ENCODE measurements at places on chromosomes 2 and 18.

GRCh38 chr2:233184669-233185068 is 66.8 kb upstream of the ATG16L1 start:
- DNase-seq, result no peak

GRCh38 chr2:186757009-186757408 is 63.1 kb downstream of the FAM171B start:
- DNase-seq, result no peak

- DNase-seq, result no peak
Measured at GRCh38 chr2:162092658-162093556, 18.9 kb upstream of the DPP4 start.

GRCh38 chr2:108253106-108253505 is 13.3 kb downstream of the SULT1C3 start:
- DNase-seq, result no peak

DNA sequence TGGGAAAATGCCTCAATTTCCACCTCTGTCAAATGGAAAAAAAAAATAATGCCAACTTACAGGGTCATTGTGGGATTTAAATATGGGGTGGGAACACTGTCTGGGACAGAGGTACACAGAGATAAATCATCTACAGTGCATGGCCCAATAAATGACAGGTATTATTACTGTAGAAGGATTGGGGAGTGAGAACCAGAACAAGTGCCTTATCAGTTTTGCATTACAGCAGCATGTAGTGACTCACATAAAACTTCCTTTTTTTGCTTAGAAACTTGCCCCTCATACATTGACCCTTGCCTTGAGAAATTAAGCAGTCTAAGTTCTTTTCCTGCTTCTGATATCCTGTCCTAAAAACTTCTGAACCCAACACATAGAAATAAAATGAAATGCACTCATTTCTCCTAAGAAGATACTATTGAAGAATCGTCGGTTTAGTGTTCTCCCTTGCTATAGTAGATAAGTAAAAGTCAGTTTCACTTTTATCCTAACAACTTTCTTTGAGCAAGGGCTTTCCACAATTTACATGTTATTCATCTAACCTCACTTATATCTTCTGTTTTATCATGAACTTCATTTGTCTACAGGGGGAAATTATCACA is 121.0 kb upstream of the HAAO start:
- DNase-seq, result no peak

DNA sequence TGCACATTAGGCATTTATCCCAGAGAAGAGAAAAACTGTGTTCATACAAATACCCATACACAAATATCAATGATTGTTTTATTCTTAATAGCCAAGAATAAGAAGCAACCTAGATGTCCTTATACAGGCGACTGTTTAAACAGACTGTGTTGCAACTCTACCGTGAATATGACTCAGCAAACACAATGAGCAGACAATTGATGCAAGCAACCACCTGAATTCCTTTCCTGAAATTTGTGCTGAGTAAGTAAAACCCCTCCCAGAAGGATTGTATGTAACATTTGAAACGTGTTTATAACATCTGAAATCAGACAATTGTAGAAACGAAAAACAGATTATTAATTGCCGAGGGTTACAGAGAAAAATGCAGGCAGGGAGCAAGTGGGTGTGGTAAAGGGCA is 621.9 kb upstream of the SOX11 start:
- no peak for DNase-seq

DNA sequence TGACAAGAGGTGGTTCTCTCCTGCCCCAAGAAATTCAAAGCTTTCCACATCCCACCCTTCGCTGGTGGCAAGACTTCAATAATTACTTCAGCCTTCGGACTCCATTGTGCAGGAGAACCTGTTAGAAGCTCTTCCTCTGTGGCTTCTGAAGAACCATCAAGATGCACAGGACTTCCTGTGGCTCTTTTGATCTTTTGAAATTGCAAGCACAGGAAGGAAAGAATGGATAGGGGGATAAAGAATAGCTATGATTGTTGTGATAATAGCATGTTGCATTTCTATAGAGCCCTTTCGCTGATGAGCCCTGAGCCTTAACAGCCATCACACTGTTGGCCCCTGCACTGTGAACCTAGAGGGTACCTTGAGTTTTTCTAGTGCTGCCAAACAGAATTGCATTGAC is 7.4 kb downstream of the EPAS1 start:
- no peak for DNase-seq

DNA sequence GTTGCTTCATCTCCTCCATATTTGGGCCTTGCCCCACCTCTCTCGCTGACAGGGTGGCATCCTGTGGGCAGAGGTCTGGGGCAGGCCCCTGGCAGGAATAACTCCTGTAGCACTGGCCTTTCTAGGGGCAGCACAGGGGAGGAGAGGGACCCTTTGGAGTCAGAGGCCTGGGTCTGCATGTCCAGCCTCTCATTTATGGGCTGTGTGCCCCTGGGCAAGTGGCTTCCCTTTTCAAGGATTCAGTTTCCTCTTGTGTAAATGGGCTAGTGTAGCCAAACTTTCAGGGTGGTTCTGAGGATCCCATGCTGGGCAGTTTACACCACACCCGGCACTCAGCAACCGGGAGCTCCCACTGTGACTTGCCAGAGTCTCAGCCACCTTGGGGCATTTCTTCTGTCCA is 23.4 kb downstream of the ADRA2B start:
- no peak for DNase-seq

DNA sequence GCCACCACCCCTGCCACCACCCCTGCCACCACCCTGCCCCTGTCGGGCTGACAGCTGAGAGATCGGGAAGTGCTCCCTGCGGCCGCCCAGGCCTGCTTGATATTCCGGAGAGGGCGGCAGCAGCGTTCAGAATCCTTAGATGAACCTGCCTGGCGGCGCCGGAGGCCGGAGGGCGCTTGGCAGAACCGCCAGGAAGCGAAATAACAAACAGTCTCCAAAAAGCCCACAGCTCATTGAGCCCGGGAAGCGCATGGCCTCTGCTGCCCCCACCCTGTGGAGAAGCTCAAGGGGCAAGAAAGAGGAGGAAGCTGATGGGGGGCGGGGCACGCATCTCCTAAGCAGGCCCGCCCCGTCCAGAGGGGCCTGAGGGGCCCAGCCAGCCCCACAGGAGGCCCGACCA is 92.2 kb upstream of the MBOAT2 start:
- DNase-seq, result no peak

- DNase-seq, result peak; percentile 7
Measured at GRCh38 chr18:10454681-10455557, 484 bp downstream of the APCDD1 start.

DNA sequence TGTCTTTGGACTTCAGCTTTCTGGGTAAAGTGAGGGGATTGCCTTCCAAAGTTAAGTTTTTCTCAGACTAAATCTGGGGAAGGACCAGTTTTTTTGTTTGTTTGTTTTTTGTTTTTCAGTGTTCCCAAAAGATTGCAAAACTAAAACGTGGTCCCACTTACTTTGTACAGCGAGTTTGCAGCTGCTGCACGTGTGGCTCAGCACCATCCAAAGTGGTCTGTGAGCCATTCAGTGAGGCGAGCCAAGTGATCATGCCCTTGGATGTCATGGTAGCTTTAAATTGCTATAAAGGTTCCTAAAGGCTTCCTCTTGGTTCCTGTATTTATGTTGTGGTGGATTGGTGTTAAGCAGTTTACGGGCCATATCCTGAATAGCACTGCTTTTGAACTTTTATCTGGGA is 23.0 kb downstream of the TET3 start:
- no peak for DNase-seq

DNA sequence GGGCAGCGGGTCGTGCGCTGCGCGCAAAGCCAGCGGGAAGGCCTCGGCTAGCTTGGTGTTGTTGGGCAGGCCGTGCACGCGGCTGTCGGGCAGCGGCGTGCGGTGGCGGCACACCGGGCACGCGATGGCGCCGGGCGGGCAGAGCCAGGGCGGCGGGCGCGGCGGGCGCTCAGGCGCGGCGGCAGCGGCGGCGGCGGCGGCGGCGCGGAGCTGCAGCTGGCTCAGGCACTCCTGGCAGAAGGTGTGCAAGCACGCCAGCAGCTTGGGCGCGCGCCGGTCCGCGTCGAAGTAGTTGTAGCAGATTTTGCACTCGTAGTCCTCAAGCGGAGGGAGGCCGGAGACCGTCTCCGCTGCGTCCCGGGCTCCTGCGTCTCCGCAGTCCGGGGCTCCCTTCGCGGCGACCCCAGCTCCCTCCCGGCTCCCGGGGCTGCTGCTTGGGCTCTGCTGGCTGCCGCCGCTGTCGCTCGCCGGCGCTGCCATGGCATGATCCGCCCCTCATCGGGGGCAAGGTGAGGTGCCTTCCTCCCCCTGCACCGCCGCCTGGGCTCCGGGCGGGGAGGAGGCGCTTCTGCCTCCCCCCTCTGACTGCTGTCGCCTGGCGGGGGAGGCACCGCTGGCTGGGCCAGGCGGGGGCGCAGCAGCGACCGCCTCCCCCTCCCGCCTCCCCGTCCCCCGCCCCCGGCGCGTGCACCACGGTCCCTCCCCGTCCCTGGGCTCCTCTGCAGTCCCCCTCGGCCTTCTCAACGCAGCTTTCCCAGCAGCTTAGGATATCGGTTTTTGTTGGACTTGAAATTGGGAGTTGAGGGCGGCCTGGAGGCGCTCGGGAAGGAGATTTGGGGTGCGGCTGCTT is 21.0 kb upstream of the PAX3 start:
- DNase-seq, result peak; percentile 39

- DNase-seq, result peak; percentile 96
Measured at GRCh38 chr2:27954771-27955383, 64.3 kb downstream of the BABAM2 start.

DNA sequence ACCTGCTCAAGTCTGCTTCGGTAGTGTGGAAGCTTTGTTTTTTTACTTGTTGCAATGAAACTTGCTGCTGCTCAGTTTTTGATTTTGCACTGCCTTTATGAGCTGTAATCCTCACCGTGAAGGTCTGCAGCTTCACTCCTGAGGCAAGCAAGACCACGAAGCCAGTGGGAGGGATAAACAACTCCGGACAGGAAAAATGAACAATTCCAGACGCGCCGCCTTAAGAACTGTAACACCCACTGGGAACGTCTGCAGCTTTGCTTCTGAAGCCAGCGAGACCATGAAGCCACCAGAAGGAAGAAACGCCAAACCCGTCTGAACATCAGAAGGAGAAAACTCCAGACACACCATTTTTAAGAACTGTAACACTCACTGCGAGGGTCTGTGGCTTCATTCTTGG is 245.7 kb upstream of the REG3G start:
- DNase-seq, result no peak

- no peak for DNase-seq
Measured at GRCh38 chr2:17879913-17880274, 1.4 kb downstream of the KCNS3 start.

DNA sequence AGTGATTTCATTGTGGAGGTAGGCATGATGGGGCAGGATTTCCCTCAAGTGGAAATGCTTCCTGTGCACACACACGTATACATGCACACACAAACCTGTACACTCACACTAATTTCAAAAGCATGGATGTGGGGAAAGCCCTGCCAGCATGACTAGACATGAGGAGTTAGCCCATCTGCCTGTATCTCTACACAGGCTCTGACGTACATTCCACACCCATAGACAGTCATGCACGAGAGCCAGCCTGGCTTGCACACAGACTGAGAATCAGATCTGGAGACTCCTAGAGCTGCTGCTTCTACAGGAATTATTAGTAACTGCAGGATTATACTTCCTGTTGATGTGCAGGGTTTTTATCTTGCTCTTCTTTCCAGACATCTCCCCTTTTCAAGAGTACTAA is 27.3 kb upstream of the NFU1 start:
- no peak for DNase-seq
